ENCODE measurements at places on chromosomes 4 and X.

DNA sequence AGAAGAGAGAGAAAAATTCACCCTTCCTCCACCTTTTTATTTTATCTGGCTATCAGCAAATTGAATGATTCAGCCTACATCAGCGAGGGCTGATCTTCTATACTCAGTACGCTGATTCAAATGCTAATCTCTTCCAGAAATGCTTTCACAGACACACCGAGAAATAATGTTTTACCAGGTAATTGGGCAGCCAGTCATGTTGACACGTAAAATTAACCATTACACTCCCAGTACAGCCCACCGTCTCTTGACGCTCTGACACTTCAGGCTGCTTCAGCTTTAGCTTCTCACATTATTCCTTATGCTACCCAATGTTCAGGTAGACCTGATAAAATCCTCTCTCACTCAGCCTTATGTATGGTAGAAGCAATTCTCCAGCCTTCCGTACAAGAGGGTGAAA is 835.2 kb upstream of the PCDH10 start:
- DNase-seq, result no peak

- no peak for DNase-seq
Measured at GRCh38 chrX:147981038-147981752, at the start of gene FMR1NB. TSS of gene FMR1NB (plus strand) at chrX:147981337. CDS start at chrX:147981403, 66 bp downstream.

GRCh38 chr4:180790471-180790870 is 1452.7 kb upstream of the TENM3 start:
- DNase-seq, result no peak

GRCh38 chr4:161555689-161556660 is 607.8 kb downstream of the FSTL5 start:
- no peak for DNase-seq

DNA sequence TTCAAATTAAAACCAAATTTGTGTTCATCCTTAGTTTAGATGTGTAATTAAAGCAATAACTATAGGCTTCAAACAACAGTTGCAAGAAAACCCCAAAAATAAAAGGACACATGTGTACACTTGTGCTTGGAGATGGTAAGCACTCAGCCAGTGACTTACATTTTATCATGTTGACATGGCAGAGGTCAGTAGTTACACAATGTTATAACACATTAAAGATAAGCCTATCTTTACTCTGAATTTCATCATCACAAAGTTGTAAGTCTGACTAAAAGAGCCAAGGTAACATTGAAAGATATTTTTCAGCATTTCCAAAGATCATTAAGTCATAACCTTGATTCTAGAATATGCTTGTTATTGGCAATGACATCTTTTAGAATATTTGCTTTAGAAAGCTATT is 98.5 kb upstream of the PNPLA4 start:
- no peak for DNase-seq

- no peak for DNase-seq
Measured at GRCh38 chr4:70739496-70740337, 18.0 kb downstream of the RUFY3 start.

DNA sequence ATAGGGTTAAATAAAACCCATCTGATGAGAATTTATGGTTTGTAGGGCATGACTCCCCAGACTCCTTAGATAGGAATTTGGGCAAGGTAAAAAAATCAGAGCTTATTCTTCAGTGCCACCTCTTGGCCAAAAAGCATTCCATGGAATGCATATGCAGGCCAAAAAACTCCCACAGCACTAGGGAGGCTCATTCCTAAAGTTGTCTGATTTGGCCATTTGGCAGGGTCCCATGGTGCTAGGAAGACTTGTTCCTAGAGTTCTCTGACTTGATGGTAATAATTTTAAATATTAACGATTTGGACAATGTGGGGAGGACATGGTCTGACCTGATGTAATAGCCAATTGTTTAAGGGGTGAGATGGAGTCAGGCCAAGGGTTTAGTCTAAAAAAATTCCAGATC is 93.0 kb downstream of the SPIN4 start:
- no peak for DNase-seq

GRCh38 chr4:122783301-122784215 is 43.1 kb upstream of the FGF2 start:
- no peak for DNase-seq

GRCh38 chr4:1368421-1369090 is 21.5 kb downstream of the UVSSA start:
- no peak for DNase-seq

- no peak for DNase-seq
Measured at GRCh38 chr4:19051831-19052230, 1030.3 kb upstream of the LCORL start.

Data from COR-L47 (cell line).